Fibroblast of skin of back (primary cell): ENCODE measurements at places on chromosomes 5 and 9.

DNA sequence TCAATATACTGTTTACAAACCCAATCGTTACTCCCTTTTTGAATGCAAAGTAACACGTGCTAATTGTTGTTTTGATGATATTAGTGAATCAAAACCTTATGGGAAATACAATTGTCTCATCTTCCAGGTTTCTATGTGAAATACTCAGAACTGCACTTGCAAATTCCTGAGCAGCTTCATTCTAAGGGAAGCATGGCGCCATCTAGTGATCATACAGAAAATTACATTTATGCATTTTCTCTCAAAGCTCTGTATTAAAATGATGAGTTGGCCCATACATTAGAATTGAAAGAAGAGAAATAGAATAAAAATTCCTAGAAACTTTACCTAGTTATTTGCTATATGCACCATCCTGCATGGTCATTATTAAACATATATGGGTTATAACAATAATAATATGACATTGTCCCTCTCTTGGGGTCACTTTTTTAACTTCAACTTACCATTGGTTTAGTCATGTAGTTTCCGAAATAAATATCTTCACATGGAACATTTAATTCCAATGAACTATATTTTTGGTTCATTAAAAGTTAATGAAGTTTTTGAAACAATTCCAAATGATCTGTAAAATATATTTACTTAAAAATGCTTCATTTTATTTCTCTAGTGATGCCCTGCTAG, 220.0 kb downstream of the PDE4D start:
- peak; percentile 58 for DNase-seq

DNA sequence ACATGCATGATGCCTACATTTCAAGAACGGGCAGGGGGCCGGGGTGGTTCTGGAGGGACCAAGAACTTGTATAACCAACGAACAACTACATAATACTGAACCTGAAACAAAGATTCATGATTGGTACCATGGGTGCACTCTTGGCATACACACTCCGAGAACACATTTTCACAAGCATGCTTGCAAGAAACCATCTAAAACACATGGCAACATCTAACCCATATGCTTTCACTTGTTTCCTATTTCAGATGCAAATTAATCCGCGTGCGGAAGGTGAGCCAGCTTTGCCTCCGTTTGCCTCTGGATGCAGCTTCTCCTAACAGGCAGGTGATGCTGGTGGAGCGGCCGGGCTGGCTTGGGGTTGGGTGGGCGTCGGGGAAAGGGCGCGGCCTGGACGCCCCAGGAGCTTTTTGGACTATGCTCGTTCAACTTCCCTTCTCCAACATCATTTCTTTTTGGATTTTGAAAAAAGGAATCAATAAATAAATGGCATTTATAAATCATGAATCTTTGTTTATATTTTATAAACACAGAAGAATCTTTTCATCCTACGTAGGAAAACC, 12.5 kb upstream of the SEC16A start:
- no peak for DNase-seq

GRCh38 chr9:137365056-137365455, 57.9 kb downstream of the EXD3 start:
- no peak for DNase-seq

GRCh38 chr9:1216532-1216931, 166.4 kb downstream of the DMRT2 start:
- peak; percentile 63 for DNase-seq

DNA sequence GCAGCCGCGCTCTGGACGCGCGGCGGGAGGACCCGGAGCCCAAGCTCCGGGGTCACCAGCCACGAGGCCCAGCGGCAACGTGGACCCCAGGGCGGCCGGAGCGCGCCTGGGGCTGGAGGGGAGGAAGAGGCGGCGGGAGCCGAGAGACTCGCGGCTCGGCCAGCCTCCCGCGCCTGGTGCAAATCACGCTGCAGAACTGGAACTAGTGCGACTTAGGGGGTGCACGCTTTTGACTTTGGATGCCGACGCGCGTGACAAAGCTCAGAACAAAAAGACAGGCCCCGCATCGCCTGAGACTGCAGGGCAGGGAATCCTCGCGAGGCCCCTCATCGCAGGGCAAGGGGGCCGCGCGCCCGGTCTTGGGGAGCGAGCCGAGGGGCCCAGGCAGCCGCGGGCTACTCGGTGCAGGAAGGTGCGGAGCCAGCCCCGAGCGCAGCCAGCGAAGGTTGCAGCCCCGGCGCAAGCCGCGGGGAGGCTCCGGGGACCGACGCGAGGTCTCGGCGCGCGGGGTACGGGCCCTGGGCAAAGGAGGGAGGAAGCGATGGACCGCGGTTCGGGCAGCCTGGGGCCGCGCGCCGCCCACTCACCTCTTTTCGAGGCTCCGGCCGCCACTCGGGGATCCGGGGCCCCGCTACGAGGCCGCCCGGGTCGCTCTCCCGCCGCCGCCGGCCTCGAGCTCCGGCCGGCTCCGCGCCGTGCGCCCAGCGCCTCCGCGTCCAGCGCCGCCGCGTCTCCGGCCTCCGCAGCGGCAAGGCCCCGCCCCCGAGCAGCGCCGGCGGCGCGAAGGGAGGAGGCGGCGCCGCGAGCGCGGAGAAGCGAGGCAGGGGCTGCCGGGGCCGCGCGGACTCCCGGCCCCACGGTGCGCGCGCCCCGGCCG, at the start of gene GOLM1:
GOLM1 (minus strand) TSS at position 735 of the 877 bp plus-strand sequence. CDS start 20,238 bp downstream, outside the sequence.
- DNase-seq: peak; percentile 78

GRCh38 chr9:112059145-112059965, 115.7 kb downstream of the SUSD1 start:
- peak; percentile 86 for DNase-seq

DNA sequence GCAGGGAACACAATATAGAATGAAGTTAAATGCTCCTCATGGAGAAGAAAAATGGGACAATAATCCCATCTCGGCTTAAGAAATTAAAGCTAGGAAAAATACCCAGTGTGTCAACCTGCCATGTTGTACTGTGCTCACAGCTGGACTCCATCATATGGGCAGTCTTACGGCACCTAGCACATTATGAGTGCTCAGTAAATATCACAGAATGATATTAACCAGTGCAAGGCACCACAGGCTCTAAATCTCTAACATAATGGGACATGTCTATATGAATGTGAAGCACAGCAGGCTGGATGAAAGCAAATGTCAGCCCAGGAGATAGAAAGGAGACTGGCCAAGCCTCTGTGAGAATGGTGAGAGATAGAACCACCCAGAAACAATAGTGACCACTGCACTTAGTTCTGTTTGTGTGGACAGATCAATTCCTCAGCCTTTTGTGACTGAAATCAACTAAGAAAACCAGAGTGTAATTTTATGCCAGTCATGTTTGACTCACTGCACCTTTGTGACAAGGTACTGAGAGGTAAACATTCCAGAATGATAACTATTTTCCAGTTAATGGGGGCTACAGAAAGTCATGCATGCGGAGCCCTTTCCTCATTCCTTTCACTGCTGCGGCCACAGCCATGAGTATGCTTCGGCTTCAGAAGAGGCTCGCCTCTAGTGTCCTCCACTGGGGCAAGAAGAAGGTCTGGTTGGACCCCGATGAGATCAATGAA, 140.4 kb upstream of the CDH6 start:
- no peak for DNase-seq

GRCh38 chr5:143140492-143141203, 262.8 kb downstream of the NR3C1 start:
- DNase-seq: no peak

- peak; percentile 17 for DNase-seq
These were observed 107.5 kb downstream of the PBX3 start for GRCh38 chr9:125854553-125855275.

- peak; percentile 93 for DNase-seq
These were observed 67.1 kb downstream of the ALDH7A1 start for GRCh38 chr5:126527892-126528291.

- DNase-seq: no peak
These were observed 837.7 kb upstream of the ZNF608 start for GRCh38 chr5:125584140-125584520.

DNA sequence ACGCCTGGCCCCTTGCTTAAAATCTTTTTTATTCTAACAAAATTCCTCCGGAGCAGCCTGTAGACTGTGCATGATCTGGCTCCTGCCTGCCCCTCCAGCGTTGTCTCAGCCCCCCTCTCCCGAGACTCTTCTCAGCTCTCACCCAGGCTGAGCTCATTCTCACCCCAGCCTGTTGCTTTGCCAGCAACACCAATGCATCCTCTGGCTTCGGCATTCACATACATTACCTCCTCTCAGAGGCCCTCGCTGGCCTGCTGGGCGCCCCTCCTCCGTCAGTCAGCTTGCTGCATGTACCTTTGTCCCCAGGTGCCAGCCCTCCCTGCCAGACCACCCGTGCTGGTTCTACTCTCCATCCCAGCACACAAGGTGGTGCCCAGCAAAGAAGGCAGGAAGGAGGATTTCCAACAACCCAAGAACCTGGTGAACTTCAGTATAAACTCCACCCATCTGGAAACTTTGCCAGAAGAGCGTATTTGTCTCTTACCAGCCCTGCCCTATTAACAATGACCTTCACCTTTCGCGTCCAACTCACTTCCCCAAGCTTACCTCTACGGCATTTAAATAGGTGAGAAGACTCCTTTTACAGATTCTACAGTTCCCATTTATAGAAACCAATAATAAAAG, 35.0 kb downstream of the MYO10 start:
- no peak for DNase-seq

DNA sequence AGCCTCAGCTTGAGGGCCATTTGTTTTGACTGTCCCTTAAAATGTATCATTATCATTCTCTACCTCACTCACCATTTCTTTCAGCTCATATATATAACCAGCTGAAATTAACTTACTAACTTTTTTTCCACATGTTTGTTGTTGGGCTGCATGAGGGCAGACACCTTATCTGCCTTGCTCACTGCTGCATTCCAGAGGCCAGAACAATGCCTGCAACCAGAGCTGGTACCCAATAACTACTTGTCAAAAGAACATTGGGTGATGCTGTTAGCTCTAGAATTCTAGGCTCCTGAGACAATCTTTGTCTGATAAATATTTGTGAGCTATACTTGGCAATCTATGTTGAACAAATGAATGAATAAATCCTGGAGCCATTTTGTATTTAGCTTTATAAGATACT, 68.3 kb downstream of the HTR4 start:
- no peak for DNase-seq

DNA sequence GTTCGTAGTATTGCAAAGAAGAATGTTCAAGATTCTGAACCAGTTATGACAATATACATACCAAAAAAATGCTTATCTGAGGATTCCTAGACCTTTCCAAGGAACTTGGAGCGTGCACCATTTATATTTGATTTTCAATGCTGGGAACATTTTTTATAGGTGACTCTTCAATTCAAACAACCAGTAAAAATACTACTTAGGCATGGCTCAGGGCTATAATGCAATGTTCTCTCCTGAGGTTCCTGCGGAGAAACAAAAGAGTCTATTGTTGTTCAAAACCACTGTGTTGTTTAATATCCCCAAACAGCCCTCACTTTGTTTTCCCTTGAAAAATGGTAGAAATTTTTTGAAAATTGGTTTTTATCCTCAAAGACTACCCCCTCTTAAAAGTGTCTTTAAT, 335.7 kb upstream of the IZUMO3 start:
- DNase-seq: no peak

GRCh38 chr5:94244921-94245320, 373.5 kb downstream of the KIAA0825 start:
- no peak for DNase-seq

DNA sequence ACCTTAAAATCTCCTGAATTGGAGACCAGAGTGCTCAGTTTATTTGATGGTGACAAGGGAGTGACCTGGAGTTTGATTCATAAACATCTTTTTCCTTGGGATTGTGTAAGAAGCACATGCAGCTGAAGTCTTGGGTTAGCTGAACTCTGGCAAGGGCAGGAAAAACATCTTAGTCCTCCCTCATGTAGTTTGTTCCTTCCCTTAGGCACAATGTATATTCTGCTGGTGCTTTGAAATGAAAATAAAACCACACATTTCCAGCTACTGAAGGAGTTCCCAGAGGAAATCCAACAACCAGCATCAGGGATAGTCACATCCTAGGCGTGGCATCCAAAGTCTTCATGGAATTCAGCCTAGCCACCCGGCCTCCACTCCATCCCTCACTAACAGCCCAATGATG, 95.2 kb upstream of the PAPPA start:
- peak; percentile 37 for DNase-seq

DNA sequence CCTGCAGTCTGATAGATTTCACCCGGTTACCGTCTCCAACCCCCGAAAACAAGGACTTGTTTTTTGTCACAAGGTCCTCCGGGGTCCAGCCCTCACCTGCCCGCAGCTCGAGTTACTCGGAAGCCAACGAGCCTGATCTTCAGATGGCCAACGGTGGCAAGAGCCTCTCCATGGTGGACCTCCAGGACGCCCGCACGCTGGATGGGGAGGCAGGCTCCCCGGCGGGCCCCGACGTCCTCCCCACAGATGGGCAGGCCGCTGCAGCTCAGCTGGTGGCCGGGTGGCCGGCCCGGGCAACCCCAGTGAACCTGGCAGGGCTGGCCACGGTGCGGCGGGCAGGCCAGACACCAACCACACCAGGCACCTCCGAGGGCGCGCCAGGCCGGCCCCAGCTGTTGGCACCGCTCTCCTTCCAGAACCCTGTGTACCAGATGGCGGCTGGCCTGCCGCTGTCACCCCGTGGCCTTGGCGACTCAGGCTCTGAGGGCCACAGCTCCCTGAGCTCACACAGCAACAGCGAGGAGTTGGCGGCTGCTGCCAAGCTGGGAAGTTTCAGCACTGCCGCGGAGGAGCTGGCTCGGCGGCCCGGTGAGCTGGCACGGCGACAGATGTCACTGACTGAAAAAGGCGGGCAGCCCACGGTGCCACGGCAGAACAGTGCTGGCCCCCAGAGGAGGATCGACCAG, 121.3 kb downstream of the DAB2IP start:
- no peak for DNase-seq

DNA sequence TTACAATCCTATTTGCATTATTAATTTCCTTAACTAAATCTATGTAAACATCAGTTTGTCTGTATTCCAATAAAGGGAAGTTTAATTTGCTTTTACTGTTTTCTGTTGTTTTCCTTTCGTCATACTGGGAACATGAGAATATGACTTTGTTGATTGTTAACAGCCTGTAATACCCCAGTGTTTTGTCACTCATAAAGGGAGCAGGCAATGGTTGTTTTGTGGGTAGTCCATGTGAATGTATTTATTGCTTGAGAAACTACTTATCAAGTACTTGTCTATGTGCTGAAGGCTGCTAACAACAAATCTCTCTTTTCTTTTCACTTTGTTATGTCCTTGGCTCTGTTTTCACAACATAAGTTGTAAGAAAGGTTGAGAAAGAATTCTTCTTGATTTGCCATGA, 1070.2 kb upstream of the ACO1 start:
- no peak for DNase-seq
